ENCODE measurements at places on chromosomes 6 and 20. TPM values are rescaled to one million over a fixed set of nuclear protein-coding genes. Genes with fewer than 3 reads are reported as not detected.

SLC26A8 gene
- 0.12 TPM for total RNA-seq

EYS gene
- not detected for total RNA-seq

CD24 gene
- 7.2 TPM for total RNA-seq

TFAP2D gene
- not detected for total RNA-seq

ADGRF4 gene
- not detected for total RNA-seq
